Glomerular endothelial cell (primary cell): ENCODE measurements at places on chromosomes 2 and 18. TPM values are rescaled to one million over a fixed set of nuclear protein-coding genes. Genes with fewer than 3 reads are reported as not detected.

The PRSS56 gene
- not detected in 2 replicates for total RNA-seq

DNA sequence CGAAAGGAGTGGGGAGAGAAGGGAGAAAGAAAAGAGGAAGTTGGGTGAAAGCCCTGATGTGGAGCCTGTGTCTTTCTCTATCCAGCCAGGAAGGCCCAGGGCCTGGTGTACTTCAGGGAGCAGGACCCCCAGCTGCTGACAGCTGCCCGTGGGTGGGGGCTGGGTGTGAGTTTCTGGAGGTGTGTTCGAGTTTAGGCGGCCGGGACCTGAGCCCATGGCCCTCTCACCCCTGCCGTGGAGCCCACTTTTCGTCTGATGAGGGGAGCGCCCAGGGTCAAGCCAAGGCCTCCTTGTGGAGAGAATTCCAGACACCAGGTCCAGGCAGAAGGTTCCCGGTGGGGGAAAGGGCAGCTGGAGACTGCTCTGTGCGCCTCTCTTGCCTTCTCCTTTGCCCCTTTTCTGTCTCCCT, 2.2 kb downstream of the SIX3 start:
- DNase-seq, result no peak

The PTMA gene
- total RNA-seq, result 815 and 859 TPM in 2 replicates

The HRH4 gene
- total RNA-seq, result not detected in 2 replicates

DNA sequence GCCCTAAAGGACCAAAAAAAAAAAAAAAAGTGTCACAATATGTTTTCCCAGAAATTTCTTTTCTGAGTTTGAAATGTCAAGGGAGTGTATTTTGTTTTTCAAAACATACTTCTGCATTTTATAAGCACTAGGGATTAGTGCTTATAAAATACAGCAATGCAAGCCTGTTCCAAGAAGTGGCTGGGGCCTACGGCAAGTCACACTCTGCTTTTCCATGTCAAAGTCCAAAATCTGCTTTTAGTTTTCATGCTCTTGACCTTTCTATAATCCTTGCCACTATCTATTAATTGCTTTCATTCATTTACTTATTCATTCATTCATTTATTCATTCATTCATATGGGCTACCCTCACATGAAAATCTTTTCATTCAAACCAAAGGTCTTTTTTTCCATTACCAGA, 100.1 kb upstream of the UXS1 start:
- no peak for DNase-seq

The SP140 gene
- 0.10 TPM in 1 of 2 replicates, not detected in the other for total RNA-seq

DNA sequence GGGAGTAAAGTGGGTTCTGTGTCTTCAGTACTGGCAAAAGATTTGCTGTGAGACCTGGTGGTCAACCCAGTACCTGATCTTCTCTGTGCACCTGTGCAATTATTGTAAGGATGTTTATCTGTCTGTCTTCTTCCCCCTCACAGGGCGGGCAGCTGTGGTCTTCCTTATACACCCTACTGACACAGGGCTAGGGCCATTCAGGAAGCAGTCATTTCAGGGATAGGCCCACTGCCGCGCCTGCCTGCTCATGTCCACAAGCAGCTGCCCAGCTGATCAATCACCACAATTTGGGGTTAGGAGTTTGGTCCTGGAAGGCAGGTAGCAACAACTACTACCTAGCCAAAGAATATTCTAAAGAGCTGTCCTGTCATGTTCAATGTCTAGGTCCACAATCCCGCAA, 1.2 kb upstream of the CNNM4 start:
- DNase-seq, result no peak

- no peak for DNase-seq
Observed at GRCh38 chr2:81675641-81676040, 1371.1 kb upstream of the LRRTM1 start.

DNA sequence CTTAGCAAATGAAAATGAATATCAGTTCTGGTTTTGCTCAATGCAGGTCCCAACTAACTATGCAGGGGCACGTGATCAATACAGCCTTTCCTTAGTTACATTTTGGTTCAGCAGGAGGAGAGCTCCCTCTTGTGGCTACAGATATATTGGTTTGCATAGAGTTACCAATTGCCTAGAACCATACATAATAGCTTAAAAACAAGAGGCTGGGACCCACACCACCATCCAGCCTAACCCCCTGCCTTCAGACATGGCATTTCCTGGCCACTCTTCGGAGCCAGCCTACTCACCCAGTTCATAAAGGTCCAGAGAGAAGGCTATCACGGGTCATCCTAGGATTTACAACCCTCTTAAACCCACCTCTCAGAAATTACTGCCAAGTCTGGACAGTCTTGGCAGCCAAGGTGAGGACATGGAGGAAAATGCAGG, 10.5 kb downstream of the CCDC93 start:
- peak; percentile 78 for DNase-seq

The RNU2-63P gene
- total RNA-seq, result not detected in 2 replicates

GRCh38 chr2:40113997-40114396, 334.9 kb upstream of the THUMPD2 start:
- DNase-seq, result no peak

DNA sequence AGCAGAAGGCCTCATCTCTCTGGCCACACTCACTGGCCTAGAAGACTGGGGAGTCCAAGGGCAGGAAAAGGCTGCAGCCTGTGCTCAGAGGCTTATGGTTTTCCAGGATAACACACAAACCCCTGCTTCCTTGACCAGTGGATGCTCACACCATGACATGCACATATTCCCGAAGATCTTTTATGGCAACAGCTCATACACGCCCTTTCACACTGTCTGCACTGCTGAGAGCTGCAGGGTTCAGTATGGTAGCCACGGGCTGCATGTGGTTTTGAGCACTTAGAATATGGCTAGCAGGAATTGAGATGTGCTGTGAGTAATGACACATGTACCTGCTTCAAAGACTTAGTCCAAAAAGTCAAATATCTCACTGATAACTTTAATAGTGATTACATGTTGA, 95.8 kb downstream of the VSNL1 start:
- DNase-seq, result no peak

The LHCGR gene
- total RNA-seq, result 0.70 TPM in 1 of 2 replicates, not detected in the other

The ONECUT2 gene
- total RNA-seq, result 0.06 and 0.15 TPM in 2 replicates

DNA sequence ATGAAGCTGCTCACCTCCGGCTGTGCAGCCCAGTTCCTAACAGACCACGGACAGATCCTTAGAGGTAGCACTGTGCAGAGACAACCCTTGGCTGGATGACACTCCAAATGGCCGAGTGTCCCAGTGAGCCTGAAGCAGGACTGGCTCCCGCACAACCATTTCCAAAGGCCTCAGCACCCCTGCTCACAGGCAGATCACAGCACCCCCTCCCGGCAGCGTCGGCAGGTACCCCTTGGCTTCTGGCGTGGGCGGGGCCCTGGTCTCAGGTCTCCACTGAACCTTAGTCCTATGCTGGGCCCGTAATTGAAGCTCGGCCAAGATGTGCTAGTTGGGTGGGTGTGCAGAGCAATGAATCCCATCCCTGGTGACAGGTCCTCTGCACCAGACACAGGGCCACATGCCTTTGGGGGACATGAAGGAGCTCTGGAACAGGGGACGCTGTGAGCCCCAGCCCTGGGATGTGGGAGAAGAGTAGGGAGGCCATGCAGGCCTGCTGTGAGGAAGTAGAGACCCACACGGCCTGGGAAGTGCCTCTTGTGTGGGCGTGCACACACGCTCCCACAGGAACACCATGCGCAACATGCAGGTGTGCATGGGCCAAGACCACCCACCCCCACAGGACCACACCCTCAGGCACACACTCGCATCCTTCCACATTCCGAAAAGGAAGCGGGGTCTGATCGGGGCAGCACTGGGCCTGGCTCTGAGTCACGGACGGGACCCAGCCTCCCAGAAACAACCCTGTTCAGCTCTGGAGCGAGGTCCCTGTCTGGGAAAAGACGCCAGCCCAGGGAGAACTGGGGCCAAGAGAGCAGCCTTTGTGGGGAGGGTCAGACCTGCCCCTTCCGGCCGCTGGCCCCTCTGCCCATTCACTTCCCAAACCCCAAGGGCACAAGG, 2.8 kb downstream of the DUSP2 start:
- DNase-seq, result no peak

- DNase-seq, result no peak
Observed at GRCh38 chr18:65202091-65202490, 548.7 kb upstream of the CDH7 start.

DNA sequence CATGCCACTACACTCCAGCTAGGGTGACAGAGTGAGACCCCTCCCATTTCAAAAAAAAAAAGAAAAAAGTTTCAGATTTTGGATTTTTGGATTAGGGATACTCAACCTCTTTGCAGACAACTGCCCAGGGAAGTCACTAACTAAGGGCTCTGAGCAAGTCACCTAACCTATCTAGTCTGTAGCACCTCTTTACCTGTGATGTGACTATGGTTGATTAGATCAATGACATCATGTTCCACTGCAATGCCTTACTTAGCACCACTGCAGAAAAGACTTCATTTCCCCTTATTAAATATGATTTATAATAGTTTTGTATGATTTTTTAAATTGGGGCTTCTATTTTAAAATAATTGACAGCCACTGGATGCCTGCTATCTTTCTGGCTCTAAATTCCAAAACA, 41.2 kb downstream of the CUL3 start:
- no peak for DNase-seq

DNA sequence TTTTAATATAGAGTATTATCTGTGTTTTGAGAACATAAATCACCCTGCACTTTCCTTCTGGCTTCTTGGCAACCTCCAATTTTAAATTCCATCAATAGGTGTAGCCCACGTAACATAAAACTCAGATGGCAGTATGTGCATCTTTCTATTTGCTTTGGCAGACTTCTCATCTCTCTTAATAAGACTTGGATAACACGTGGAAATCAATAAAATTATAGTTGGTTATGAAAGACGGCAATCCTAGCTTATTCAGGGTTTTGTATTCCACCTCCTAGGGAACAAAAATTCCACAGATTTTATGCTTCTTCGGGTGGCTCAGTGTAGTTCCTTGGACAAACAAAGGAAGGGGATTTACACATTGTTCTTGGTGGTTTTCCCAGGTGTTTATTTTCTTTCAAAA, 299.3 kb downstream of the RND3 start:
- no peak for DNase-seq

DNA sequence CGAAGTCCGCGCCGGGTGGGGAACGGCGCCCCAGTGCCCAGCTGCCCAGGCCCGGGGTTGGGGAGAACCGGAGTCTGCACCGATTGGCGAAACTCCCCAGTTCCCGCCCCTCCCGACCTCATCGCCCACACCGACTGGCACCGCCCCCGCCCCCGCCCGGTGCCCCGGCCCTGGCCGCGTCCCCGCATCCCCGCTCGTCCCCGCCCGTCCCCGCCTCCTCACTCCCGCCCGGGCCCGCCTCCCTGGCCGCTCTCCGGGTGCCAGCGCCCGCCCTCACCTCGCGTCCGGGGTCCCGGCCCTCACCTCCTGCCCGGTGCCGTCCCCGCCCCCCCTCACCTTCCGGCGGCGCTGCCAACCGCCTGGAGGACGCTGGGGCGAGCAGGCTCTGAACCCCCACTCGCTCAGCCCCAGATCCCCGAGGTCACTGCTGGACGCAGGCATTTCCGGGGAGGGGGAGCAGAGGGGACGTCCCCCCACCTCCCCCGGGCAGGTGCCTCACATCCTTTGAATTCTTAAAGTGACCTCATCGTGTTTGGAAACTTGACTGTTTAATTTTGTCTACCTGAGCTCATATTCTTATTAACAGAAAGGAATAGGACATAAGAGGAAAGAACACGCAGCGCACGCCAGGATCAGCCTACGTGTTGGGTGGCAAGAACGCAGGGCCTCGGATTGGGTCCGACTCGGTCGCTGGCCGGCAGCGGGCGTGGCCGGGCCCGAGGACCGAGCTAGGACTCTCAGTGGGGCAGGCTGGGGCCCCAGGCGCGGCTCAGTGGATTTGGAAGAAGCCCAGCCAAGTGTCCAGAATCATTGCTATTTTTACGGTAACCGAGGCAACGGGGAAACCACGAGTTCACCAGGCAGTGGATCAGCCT, at the start of gene FAM110C:
TSS of gene FAM110C (minus strand) at position 35 of the 875 bp plus-strand sequence. CDS start 120 bp downstream, outside the sequence.
- DNase-seq, result no peak
